OCI-M1 (cell line): ENCODE measurements at places on chromosomes 4 and X.

DNA sequence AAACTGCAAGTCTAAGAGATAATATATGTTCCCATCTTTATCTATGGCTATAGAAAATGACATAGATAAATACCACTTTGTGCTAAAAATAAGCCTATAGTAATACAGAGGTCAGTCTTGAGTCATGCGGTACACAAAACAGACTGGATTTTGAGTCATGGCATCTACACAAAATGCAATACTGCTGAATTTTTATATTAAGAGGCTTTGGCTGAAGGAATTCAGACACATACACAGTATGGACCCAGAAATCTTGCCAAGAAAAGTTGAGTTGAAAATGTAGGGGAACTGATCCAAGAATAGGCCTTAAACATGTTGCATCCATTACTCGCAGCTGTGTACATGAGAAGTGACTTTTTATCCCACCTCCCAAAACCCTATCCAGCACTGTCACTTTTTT, 184.4 kb downstream of the TENM3 start:
- DNase-seq = no peak

- DNase-seq = no peak
Observed at GRCh38 chr4:156545003-156545785, 426.4 kb downstream of the PDGFC start.

DNA sequence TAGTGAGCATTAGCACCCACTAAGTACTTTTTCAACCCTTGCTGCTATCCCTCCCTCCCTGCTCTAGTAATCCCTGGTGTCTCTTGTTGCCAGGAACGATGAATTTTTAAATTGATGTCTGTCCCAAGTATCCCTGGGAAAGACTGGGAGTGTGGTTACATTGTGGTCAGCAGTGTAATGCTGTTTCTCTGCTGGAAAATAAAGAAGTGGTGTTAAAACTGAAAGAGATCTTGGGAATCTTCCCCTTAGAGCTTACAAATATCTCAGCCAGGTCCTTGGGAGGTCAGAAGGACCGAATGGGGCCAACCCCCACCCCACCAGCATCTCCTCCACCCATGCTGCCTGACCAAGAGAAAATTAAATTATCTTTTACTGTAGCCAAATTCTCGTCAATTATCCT, 174.5 kb upstream of the MXRA5 start:
- DNase-seq = no peak

DNA sequence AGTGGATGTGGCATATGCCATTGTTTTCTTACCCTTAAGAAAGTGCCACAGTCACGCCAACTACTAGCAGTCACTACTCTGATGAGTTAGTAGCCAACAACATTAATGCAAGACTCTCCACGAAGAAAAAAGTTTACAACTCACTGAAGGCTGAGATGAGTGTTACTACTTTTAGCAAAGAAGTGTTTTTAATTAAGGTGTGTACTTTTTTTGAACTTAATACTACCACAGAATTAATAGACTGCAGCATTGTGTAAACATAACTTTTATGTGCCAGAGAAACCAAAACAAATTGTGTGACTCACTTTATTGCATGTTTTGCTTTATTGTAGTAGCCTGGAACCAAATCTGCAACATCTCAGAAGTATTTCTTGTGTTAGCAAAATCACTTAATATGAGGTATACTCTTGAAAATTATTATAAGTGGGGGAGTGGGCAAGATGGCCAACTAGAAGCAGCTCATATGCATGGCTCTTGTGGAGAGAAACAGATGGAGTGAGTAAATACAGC, 2.2 kb upstream of the UGT2B4 start:
- DNase-seq = no peak

DNA sequence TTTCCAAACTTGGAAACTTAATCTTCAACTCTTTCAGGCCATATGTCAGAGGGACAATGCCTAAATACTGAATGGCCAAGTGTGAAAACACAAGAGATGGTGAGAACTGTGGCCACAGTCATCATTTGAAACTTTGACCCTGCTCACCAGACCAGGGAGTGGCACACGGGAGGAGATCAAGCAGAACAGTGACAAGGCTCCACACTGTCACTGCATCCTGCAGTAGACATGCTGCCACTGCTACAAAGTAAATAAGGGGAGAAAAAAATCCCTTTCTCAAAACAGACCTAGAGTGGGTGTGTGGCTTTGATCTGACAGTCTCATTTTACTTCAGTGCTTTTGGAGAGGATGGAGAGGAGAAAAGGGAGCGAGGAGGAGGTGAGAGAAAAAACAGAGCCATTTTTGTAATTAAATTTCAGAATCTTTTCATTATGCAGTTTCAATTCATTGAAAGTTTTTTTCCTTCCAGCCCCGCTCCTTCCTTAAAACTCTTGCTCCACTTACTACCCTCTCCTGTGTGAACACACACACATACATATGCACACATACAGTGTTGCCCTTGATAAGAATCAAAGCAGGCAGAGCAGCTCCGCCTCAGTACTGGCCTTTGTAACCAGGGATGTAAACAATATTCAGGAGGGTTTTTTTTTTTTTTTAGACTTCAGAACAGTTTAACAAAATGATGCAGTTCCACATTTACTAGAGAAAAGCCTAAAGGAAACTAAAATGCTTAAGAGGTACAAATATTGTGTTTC, 34.4 kb downstream of the NEXMIF start:
- no peak for DNase-seq

GRCh38 chr4:48079972-48080391, 54.1 kb downstream of the TXK start:
- no peak for DNase-seq

DNA sequence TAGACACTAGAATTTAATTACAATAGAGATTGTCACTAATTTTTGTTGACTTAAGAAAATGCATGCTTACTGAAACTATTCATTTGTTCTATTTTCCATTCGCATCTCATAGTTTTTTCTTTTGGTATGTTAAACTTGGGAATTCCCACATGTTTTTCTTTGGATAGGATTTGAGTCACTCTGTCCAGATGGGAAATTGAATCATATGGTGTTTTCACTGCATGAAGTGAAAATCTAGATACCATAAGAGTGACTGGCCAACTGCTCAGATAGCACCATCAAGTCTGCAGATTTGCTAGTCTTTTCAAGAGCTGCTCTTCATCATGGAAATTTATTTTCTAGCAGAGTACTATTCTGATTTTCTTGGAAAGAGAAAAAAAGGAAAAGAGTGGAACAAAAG, 172.6 kb downstream of the FAM47B start:
- no peak for DNase-seq

DNA sequence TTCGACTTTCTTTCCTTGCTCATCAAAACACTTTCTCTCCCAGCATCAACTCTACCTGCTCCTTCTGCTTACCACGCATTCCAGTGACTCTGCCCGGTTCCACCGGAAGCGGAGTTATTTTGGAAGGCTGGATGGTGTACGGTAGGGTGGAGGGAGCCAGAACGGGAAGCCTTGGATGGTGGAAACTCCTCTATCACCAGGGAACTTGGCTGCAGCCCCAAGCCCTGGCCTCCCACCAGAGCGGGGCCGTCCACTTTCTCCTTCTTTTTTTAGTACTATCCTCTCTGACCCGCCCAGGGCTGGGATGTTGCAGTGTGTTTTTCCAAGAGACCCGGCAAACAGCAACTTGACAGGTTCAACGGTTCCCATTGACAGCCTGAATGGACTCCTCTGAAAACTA, 27.6 kb downstream of the ADGRG2 start:
- DNase-seq = no peak

GRCh38 chr4:103097112-103097511, 2.5 kb downstream of the BDH2 start:
- no peak for DNase-seq

GRCh38 chr4:36303426-36304137, 22.2 kb downstream of the DTHD1 start:
- DNase-seq = peak; percentile 80

DNA sequence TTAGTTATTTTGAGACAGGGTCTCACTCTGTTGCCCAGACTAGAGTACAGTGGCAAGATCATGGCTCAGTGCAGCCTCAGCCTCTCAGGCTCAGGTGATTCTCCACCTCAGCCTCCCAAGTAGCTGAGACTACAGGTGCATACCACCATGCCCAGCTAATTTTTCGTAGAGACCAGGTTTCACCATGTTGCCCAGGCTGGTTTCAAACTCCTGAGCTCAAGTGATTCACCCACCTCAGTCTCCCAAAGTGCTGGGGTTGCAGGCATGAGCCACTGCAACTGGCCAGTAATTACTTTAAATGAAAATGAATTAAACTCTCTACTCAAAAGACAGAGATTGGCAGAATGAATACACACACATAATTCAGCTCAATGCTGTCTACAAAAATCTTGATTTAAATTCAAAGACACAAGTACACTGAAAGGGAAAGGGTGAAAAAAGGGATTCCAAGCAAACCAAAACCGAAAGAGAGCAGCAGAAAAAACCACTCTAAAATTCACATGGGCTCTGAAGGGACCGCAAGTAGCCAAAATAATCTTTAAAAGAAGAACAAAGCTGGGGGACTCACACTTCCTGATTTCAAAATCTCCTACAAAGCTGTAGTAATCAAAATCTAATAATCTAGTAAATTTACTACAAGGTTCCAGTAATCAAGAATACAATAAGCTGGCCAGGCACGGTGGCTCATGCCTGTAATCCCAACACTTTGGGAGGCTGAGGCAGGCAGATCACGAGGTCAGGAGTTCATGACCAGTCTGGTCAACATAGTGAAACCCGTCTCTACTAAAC, 11.8 kb upstream of the SPON2 start:
- DNase-seq = peak; percentile 69

- DNase-seq = no peak
Observed at GRCh38 chr4:188876881-188877280, 737.6 kb downstream of the TRIML1 start.

- DNase-seq = no peak
Observed at GRCh38 chr4:2318885-2319284, 57.0 kb upstream of the MXD4 start.

- no peak for DNase-seq
Observed at GRCh38 chr4:24831637-24832036, 36.3 kb downstream of the SOD3 start.

DNA sequence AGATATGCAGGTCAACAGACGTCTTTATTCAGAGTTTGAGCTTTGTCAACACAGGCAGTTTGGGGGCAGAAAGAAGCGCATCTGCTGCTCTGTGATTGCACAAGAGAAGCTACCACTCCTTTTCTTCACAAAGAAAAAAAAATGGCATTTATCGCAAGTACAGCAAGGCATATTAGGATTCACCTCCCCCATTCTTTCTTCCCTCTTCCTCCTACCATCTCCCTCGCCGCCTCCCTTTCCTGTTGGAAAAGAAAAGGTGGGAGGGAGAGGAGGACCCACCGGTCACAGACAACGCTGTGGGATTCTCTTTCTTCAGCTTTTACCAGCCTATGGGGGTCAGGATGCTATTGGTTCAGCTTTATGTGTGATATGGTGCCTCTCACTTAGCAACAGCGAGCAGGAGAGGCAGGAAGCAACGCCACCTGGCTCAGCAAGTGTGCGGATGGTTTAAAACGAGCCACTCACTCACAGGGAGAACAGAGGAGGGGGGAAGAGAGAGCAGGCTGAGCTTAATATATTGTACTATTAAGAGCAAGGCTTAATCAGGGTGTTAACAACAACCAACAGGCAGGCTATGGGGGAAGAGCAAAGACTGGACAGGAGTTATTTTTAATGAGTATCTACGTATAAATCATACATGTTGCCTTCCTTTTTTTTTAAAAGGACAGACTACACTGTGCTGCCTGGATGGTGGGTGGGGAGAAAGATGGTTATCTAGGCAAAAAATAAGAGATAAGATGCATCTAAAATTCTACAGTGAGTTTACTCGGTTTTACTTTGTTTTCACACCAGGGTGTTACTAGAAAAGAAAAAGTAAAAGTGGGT, 104.7 kb downstream of the MAML3 start:
- peak; percentile 88 for DNase-seq

- no peak for DNase-seq
Observed at GRCh38 chr4:38534344-38535045, 129.5 kb upstream of the KLF3 start.

- DNase-seq = no peak
Observed at GRCh38 chrX:126985981-126986380, 166.5 kb downstream of the PRR32 start.

DNA sequence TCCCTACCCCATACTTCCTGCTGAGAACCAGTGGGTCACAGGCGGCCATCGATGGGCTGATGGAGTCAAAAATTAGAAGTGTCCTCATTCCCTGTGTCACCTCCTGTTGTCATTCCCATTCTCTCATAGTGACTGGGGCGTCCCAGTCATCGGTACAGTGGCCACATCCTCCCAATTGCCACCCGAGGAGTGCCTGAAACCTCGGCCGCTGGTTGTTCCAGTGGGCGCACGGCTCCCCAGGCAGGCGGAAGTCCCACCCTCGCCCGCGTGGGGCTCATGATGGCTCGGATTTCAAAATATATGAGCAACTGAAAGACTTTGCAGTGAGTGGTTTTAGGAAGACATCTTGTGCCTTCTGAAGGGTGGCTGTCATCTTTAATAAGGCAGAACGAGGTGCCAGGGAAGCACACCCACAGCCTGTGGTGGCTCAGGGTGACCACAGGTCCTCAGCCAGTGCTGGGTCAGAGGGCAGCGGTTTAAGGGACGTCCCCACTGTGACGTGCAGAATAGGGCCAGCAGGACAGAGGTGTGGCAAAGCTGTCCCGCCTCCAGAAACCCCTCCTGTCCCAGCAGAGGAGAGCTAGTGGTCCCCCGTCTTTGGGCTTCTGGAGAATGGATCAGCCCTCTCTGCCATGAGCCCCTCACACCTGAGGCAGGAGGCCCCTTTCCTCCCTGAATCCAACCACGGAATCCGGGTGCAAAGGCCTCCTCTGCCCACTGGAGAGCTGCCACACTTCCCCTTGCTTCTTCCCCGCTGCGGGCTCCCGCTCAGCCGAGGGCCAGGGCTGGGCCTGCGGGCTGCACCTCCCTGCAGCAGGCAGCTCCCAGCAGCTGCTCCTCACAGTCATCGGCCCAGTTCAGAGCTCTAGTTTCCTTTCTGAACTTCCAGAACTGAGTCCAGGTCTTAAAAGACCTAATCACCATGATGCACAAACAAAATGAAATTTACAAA, 90.4 kb downstream of the ABLIM2 start:
- DNase-seq = no peak

DNA sequence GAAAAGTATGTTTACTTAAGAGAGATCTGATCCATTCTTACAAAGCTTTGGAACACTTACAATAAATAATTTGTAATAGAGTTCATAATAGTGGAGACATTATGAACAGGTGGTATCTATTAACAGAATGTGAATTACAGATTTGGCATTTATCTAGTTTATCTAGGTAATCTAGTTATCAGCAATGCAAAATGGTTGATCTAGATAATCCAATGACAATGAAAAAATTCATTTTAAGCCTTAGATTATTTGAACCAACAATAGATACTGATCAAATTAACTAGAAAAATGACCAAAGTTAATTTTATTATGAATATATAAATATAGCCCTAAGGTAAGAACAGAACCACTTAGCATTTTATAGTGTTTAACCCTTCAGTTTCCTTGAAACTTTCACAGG, 10.4 kb upstream of the NSUN7 start:
- no peak for DNase-seq

GRCh38 chr4:27005501-27005900, 144.9 kb downstream of the STIM2 start:
- no peak for DNase-seq

- DNase-seq = peak; percentile 45
Observed at GRCh38 chr4:188780686-188781085, 641.4 kb downstream of the TRIML1 start.
